NCI-H2081 treated with DMSO at 0.1 percent for 48 hours (cell line): ENCODE measurements at places on chromosomes 5 and 9.

- no peak for DNase-seq
These were observed 1.2 kb upstream of the GALNT10 start for GRCh38 chr5:154189256-154189818.

DNA sequence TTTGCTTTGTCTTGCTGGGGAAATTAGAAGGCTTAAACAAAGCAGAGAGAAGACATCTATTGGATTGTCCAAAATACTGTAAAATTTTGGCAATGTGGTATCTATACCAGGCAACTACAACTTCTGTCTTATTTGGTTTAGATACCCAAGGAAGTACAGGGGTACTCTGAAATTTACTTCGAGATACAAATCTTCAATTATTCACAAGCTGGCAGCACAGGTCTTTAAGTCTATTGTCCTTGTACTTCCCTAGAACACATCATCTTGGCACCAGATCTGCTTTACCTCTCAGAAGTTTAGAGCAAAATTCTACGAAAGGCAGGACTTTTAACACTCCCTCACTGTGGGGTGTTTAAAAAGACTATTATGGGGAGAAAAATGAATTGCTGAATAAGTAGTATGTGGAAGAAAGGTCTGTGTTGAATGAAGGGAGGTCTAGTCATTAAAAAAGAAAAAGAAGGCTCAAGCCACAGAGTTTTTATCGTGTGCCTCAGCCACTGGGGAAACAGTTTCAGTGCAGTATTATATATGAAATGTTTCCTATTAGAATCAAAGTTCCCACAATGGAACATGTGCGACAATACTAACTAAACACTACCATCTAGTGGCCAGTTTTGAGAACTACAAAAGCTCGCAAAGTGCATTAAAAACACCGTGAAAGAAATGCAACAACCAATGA, 93.7 kb downstream of the PDE4D start:
- no peak for DNase-seq

- DNase-seq, result no peak
These were observed 413.2 kb upstream of the ACTBL2 start for GRCh38 chr5:57895766-57896165.

DNA sequence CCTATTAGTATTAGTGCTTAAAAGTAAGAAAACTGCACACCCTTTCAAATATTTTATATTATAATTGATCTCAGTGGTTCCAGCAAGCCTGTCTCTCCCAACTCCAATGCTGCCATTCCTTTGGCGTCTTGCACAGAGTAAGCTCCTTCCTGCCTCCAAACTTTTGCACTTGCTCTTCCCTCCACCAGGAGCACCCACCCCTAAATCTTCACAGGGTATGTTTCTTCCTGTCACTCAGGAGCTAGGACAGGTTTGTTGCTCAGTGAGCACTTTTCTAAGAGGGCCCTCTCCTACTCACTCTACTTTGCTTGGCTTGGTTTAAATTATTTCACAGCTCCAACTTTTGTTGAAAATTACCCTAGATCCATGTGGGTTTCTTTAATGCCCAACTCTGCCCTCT, 189.1 kb upstream of the ADRA1B start:
- no peak for DNase-seq

DNA sequence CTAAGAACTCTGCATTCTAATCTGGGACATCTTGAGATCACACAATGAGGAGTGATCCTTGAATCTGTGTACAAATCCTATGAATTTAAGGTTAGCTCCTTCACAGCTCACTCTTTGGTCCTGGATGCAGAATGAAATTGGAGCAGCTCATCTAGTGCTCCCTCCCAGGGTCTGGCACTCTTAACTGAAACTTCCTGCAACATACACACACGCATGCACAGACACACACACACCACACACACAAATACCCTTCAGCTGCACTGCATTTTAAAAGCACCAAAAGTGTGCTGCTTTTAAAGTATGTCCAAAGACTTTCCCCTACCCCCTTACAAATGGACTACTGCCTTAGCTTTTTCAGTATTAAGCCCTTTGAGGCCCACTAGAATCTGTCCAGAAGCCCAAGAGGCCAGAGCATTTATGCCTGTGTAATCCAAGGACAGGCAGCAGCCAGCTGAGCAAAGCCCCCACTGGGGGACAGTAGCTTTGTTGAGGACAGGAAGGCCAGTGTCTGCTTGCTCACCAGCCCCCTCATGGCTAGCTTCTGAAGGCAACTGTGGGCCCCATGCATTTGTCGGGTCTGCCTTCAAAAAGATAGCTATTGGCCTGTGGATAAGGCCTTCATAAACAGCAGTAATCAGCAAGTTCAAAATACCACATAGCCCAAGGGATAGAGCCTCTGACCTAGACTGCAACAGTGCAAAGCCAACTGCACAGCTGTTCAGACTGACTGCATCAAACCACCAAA, 43.6 kb downstream of the CDO1 start:
- DNase-seq, result no peak

GRCh38 chr9:114923918-114924317, 6.5 kb downstream of the TNFSF8 start:
- no peak for DNase-seq

- no peak for DNase-seq
These were observed 235.7 kb upstream of the PRR16 start for GRCh38 chr5:120228262-120229031.

DNA sequence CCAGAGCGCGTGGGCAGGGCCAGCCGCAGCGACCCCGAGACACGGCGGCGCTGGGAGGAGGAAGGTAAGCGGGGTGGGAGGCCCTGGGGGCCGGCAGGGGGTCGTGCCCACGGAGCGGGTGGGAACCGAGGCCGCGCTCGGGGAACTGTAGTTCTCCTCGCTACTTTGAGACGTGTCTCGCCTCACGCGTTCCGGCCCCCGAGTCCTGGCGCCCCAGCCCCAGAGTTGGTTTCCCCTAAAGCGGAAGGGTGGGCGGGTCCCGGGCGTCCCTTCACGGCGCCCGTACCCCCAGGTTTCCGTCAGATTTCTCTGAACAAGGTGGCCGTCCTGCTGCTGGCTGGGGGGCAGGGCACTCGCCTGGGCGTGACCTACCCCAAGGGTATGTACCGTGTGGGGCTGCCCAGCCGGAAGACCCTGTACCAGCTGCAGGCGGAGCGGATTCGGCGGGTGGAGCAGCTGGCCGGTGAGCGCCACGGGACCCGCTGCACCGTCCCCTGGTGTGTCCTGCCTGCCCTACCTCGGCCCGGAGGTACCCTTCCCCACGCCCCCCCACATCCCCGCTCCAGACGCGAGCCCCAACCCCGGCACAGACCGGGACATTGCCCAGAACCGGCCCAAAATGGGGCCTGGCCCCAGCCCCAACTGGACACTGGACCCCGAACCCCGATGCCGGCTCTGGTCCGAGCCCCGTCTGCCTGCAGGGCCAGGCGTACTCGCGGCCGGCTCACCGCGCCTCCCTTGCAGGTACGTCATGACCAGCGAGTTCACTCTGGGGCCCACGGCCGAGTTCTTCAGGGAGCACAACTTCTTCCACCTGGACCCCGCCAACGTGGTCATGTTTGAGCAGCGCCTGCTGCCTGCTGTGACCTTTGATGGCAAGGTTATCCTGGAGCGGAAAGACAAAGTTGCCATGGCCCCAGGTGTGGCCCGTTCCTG, 709 bp downstream of the UAP1L1 start:
- no peak for DNase-seq

DNA sequence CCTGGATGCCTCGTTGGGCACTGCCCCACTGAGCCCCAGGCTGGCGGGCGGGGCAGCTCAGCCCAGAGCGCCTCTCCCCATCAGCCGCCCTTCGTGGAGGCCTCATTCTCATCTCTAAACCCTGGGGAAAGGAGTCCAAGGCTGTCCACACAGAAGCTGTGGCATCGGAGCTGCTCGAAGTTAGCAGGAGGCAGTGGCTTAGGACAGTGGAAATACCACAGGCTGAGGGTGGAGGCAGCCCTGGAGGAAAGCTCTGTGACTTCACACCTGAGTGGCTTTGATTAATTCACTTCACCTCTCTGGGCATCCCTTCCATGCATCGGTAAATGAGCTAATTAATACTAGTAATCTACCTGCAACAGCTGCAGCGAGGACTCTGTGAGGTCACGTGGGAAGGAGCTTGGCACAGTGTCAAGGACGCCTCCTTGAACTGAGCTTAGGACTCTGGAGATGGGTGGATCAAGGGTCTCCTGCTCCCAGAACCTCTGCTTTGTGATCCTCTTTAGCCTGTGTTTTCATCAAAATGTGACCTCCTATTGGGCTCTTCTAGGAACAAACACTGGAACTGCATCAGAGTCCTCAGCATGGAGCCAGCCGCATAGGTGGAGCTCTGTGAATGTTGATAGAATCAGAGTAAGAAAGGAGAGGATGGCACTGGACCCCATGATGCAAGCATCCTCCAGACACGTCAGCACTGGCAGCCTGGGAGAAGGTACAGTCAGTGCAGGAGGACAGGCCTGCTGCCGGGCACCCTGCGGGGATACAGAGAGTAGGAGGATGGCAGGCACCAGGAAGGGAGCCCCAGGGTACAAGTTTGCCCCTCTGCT, 842 bp upstream of the ANGPTL2 start:
- DNase-seq, result no peak

DNA sequence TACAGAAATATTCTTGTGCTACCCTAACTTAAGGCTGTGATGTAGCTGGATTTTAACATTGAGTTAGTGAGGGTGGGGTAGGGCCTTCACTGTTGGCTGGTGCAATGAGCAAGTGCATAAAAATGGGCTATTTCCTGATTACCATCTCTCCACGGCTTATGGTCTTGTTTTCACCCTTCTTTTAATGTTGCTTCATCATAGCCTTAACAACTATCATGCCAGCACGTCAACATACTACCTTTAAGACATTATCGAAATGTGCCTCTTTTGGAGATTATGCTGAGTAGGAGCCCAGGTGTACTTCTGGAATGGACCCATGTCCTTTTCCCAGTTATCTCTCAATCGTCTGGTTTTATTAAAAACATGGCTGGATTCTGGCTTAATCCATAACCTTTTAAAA, 350.9 kb upstream of the ACTBL2 start:
- no peak for DNase-seq

DNA sequence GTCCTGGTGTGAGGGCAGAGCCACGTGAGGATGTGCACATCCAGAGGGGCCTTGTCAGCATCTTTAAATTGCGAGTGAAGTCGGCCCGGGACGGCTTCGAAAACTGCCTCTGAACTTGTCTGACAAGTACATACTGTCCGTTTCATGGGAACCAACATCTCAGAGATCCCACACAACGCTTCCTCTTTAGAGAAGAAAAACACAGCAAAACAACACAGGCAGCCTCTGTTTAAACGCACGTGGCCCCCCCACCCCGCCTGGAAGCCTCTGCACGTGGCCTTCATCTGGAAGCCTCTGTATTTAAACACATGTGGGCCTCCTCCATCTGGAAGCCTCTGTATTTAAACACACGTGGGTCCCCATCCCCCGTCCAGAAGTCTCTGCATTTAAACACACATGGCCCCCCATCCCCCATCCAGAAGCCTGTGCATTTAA, 29.2 kb downstream of the CEP72 start:
- no peak for DNase-seq

GRCh38 chr9:19127871-19128500, 694 bp upstream of the PLIN2 start:
- DNase-seq, result no peak

DNA sequence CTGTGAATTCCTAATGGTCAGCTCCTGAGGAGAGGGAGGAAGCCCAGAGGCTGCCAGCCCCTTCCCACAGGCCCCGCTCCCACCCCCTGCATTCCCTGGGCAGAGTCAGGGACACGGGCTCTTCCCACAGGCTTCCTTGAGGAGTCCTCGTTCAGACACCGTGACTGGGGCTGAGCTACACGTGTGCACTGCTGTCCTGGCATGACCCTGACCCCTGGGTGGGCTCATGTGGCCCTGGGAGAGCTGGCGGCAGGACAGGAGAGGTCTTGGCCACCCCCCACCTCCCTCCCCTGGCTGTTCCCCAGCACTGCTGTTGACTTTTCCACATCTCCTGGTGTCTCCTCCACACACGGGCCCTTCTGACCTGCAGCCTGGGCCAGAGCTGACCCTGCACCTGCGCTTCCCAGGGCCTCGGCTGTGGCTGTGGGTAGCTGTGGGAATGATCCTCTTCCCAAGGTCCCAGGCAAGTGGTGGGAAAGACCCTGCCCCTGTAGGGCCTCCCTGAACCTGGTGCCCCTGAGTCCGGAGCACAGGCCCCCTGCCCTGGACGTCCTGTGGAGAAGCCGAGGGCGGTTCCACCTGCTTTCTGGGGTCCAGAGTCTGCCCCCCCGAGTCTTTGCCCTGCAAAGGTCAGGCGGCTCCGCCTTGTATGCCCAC, 56.5 kb upstream of the NKD2 start:
- no peak for DNase-seq

DNA sequence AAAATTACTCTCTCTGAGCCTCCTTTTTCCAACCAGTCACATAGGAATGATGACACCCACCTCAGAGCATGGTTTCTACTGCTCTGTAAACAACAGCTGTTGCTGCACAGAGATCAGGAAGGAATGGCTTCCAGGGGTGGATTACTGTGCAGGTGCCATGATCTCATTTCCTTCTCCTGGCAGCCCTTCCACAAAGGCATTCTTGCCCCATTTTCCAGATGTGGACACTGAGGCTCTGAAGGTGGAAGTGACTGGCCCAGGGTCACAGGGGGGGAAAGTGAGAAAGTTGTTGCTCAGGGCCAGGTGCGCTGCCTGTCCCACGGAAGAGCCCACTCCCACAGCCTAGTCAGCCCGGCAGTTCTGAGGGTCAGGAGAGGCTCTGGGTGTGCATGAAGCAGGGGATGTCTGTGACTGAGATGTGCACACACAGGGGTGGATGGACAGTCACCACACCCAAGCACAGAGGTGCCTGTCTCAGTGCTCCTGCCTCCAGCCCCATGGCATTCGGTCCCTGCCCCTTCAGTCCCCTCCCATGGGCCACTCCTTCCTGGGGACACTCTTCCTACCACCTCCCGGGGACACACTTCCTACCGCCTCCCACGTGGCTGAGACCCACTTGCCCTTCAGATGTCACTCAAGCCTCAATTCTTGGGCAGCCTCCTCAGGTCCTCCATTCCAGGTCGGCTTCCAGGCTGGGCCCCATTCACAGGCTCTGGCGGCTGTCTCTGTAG, 17.0 kb downstream of the FGFR4 start:
- DNase-seq, result no peak
